ENCODE measurements at places on chromosomes 16 and 17. TPM values are rescaled to one million over a fixed set of nuclear protein-coding genes. Genes with fewer than 3 reads are reported as not detected.

GRCh38 chr16:24347556-24347955 is 91.4 kb downstream of the CACNG3 start:
- no peak for DNase-seq

DNA sequence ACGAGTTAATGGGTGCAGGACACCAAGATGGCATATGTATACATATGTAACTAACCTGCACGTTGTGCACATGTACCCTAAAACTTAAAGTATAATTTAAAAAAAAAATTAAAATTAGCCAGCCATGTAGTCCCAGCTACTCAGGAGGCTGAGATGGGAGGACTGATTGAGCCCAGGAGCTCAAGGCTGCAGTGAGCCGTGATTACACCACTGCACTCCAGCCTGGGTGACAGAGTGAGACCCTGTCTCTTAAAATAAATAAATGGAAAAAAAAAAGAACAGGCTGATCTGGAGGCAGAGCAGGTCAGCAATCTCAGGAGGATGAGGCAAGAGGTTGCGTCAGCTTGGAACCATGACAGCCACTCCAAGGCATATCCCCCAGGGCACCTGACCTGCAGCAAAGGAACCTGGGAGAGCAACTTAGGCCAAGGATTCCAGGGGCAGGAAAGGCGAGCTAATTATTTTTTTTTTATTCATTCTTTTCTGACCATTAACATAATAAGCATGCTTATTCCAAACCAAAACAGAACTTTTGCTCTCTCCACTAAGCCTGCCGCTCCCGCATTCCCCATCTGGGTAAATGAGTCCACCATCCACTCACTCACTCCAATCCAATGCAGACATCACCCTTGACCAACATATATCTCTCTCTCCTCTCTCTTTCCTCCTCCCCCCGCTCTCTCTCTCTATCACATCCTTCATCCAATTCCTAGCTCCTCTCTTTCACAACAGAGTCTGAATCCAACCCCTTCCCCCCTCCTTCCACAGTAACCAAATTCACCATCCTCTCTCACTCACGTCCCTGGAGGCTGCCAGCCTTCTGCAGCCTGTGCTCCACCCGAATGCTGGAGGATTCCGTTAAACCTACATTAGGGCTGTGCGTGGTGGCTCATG is 47.7 kb downstream of the TK2 start:
- DNase-seq, result peak; percentile 82

The KRT17 gene
- 0.70 TPM for total RNA-seq

The ASB16 gene
- total RNA-seq, result 0.14 TPM

GRCh38 chr16:27355610-27356009 is 41.8 kb downstream of the IL4R start:
- peak; percentile 41 for DNase-seq

All from uterus (tissue), 4 donors.